ENCODE measurements at places on chromosomes 2 and 18.

DNA sequence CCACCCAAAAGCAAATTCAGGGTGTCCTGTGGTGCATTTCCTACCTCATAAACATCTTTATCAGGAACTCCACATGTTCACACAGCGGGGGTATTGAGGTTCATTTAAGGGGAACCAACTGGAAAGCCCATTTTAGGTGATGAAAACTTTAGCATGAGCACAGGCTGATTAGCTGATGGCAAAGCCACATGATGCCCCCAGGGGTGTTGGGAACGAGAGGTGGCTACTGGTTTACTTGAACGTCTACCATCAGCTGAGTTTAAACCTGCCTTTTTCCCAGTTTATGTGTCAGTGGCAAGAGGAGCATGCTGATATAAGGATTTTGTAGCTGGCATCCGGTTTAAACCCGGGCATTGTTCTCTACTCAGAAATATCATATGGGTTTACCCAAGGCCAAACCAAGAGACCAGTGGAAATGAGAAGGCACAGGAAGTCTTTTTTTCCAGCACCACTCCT is 54.5 kb upstream of the UPP2 start:
- no peak for DNase-seq

GRCh38 chr2:64234785-64235184 is 90.6 kb upstream of the PELI1 start:
- DNase-seq, result no peak

GRCh38 chr2:37201766-37202165 is 5.5 kb downstream of the CEBPZOS start:
- DNase-seq, result no peak

- DNase-seq, result no peak
These were observed 1357.5 kb upstream of the CELF4 start for GRCh38 chr18:38923126-38923525.

DNA sequence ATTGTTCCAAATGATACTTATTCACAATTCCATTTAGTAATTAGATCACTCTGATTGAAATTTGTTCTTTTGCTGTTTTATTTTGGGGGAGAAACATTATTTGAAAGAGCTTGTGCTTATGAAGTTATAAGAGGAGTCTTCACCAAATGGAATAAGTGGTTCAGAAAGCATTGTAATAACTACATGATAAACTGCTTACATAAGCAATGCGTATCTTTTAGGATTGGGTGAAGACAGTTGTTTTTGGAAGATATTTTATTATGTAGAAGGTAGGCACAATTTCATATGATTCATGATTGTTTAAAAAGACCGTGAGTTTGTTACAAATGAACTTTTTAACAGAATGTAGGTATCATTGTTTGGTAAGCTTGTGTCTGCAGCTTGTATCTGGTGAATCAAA is 14.5 kb downstream of the ZNF638 start:
- DNase-seq, result no peak
